ENCODE measurements at places on chromosomes 7 and 10.

DNA sequence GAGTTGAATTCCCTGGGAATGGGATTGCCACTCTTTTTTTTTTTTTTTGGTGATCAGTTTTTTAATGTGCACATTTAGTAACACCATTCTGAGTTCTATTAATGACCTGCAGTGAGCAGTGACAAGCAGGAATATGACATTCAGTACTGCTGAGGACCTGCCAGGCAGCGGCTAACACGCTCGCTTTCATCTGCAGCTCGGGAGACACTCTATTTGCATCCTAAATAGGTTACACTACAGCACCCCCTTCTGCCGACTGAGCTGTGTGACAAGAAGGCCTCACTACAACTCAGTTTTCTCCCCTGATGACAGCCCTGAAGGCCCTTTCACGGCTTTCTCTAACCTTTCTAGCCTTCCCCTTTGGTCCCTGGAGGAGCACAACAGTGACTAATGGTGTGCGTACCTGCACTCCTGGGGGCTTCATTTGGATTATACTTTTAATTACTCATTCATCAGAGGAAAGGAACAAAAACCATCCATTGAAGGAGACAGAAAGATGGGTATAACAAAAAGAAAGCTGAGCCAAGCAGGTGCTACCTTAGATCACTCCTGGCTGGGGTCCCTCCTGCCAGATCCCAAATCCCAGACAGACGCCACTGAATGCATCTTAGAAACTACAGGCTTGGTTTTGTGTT lies 872.4 kb downstream of the LRMDA start:
- DNase-seq: peak; percentile 68

- no peak for DNase-seq
Observed at GRCh38 chr10:130018265-130018664, 54.2 kb upstream of the EBF3 start.

DNA sequence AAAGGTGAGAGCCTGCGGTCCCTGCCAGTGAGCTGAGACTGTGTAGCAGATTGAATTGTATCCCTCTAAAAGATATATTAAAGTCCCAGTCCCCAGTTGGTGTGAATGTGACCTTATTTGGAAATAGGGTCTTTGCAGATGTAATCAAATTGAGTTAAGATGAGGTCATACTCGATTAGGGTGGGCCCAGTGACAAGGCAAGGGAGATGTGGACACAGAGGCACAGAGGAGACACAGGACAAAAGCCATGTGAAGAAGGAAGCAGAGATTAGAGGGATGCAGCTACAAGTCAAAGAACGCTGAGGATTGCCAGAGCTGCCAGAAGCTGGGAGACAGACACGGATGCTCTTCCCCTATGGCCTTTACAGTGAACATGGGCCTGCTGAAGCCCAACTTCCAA lies 104.3 kb downstream of the CLEC2L start:
- DNase-seq: no peak

- DNase-seq: no peak
Observed at GRCh38 chr10:62384057-62384446, 9.9 kb downstream of the ZNF365 start.

DNA sequence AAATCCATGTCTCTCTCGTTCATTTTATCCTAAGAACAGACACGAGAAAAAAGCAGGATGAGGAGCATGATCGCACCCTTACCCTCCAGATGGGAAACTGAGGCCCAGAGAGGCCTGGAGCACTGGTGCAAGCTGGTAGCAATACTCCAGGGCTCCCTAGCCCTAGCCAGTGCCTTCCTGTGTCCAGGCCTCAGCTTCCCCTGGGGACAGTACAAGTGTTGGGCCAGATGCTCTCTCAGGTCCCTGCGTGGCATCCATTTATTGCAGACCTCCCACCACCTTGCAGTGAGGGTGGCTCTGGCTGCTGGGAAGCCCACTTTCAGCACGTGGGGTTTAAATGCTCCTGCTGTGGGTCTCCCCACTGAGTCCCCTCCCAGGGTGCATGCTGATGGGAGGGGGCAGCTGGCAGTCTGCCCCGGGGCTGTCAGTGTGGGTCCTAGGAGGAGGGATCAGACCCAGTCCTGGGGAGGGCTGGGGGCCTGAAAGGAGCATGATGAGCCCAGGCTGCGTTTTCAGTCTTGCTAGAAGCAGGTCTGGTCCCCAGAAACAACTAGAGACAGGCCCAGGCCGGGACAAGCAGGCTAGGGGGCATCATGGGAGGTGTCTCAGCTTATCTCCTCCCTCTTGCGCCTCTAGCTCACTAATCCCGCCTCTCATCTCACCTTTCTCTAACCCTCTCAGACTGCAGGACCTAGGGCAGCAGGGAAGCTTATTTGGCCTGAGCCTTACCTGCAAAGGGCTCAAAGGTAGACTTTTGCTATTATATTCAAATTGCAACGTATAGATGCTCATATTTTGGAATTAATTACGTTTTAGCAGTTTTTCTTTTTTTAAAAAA lies 662 bp upstream of the PPIF start:
- no peak for DNase-seq
